Effector memory CD8-positive, alpha-beta T cell (primary cell): ENCODE measurements at places on chromosomes 6 and 20.

GRCh38 chr6:155505608-155505989, 50.0 kb upstream of the NOX3 start:
- DNase-seq, result no peak

DNA sequence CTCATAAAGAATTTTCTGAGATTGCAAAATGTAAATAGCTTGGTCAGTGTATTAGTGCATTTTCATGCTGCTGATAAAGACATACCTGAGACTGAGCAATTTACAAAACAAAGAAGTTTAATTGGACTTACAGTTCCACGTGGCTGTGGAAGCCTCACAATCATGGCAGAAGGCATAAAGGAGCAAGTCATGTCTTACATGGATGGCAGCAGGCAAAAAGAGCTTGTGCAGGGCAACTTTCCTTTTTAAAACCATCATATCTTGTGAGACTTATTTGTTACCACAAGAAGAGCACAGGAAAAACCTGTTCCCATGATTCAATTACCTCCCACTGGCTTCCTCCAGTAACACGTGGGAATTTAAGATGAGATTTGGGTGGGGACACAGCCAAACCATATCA, 112.7 kb upstream of the HDDC2 start:
- DNase-seq, result no peak

GRCh38 chr6:44715925-44716324, 328.4 kb downstream of the CDC5L start:
- DNase-seq, result no peak

DNA sequence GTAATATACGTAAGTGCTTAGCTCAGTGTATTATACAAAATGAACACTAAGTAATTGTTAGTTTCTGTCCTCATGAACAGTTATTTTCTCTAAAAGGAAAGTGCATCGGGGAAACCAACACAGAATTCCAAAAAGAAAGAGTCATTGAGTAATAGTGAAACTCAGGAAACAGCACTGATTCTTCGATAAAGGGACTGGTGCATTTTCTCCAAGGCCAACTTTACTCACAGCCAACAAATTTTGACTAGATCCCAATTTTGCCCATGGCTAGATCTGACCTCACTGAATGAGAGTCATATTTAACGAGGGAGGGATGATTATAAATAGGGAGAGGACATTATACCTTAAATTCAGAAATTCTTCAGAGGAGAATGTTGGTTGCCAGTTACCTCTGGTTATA, 390.9 kb upstream of the NRSN1 start:
- DNase-seq, result no peak

DNA sequence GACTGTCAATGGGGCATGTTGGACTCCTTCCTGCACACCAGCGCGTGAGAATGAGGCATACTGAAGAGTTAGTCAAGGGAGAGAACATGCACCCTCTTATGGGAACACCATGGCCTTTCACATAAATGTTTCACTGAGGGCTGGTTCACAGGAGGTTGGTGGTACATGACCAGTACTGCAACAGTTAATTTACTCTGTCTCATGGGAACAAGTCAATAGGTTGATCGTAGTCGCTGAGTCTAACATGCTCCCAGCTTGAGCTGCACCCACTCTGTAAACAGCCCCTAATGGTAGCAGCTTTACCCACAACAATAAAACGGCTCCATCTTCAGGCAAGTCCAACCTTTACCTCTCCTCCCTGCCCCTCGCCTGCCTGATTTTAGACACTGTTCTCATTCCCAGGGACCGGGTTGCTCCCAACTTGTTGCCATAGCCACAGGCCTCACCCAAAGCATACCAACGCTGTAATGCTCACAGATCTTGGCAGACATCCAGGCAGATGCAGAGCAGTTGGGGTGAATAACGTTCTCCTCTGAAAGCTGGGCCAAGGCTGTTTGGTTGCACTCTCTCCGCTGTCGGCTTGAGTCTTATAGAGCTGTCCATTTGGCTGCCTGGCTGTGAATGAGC, 111.3 kb downstream of the LY86 start:
- no peak for DNase-seq

DNA sequence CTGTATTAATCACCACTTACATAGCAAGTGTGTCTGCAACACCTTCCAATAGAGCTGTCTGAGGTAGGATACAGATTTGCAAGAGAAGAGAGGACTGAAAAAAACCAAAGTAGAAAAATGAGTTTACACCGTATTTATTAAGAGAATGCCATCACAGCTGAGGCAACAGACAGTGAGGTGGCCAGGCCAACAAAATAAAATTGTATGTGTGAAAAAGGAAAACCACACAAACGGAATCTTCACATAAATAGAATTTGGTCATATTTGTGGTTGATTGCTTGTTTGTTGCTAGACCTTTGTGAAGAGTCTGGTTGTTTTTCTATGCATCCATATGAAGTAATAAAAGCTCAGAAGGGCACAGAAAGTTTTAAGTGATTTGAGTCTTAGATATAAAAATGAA, 157.8 kb upstream of the TSHZ2 start:
- no peak for DNase-seq

DNA sequence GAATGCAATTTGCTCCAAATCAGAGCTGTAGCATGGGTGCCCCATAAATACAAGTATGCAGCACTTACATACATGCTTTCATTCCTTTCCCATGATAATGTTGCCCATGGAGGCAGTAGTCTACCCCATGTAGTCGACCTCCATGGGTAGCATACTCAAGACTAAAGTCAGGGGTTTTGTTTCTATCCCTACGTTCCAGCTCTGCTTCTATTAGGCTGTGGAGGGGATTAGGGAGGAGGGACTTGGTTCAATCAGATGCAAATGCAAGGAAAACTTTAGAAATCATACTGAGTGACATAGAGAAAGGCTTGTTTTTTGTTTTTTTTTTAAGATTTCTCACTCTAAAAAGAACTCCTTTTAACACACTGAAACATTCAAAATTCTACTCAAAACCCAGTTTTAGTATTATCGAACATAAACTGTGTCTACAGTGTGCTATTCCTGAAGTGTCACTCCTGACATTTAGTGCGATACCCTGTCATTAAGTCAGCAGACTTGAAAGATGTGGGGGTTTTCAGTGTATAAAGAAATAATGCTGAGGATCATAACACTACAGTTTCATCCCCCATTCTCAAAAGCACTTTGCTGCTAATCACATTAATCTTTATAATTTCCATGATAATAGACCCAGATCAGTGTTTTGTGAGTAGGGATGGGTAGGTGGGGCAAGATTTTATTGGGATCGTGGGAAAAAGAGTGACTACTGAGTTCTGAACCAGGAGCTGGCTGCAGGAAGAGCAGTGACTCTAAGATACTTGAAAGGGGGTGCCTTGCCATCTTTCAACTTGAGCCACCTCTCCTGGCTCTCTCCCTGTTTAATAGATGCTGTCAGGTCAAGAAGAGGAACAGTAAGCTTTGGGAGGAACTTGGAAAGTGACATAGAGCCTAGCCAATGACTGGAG, 40.4 kb upstream of the SCML4 start:
- DNase-seq, result no peak

DNA sequence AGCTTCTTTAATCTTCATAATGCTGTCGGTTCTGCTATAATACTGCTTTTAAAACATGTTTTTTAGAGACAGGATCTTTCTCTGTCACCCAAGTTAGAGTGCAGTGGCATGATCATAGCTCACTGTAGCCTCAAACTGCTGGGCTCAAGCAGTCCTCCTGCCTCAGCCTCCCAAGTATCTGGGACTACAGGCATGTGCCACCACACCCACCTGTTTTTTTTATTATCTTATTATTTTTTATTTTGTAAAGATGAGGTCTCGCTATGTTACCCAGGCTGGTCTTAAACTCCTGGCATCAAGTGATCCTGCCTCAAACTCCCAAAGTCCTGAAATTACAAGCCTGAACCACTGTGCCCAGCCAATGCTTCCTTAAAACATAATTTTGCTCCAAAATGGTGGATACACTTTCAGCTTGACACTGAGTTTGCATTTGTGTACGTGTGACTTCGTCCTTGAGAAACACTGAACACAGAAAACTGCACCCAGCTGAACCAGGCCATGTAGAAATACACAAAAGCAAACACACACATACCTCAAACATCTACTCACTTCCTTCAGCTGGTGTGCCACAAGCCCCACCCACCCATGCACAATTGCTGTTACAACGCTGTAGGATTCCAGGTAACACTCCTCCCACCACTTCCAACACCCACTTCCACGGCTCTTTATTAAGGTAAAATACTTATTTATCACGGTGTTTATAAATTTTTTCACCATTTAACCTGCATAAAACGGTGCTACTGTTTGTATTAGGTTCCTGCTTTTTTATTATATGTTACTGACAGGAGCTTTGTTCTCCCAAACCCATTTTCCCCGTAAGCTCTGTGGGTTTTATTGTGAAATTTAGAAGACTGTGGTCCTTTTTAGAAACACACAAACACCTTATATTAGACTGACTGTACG, 109.1 kb downstream of the TSHZ2 start:
- DNase-seq, result no peak

DNA sequence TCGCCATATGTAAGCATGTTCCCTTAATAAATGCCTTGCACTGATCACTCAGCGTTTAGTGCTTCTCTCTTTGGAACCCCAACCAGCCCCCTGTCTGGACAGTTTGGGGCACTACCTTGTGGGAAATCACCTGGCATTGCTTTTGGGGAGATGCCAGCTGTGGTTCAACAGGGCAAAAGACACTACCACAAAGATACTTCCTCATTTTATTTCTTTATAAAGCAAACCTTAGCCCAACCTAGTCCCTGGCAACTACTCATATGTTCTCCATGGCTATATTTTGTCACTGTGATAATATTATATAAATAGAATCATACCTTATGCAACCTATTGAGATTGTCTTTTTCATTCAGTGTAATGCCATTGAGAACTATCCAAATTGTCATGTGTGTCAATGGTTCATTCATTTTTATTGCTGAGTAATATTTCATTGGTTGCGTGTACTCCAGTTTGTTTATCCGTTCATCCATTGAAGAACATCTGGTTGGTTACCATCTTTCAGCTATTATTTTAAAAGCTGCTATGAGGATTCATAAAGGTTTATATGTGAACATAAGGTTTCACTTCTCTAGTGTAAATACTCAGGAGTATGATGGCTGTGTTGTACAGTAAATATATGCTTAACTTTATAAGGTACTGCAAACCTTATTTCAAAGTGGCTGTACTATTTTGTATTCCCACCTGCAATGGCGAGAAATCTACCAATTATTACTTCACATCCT, 114.8 kb downstream of the MOXD1 start:
- no peak for DNase-seq

- DNase-seq, result peak; percentile 65
Measured at GRCh38 chr6:142913511-142914047, 31.4 kb downstream of the HIVEP2 start.

DNA sequence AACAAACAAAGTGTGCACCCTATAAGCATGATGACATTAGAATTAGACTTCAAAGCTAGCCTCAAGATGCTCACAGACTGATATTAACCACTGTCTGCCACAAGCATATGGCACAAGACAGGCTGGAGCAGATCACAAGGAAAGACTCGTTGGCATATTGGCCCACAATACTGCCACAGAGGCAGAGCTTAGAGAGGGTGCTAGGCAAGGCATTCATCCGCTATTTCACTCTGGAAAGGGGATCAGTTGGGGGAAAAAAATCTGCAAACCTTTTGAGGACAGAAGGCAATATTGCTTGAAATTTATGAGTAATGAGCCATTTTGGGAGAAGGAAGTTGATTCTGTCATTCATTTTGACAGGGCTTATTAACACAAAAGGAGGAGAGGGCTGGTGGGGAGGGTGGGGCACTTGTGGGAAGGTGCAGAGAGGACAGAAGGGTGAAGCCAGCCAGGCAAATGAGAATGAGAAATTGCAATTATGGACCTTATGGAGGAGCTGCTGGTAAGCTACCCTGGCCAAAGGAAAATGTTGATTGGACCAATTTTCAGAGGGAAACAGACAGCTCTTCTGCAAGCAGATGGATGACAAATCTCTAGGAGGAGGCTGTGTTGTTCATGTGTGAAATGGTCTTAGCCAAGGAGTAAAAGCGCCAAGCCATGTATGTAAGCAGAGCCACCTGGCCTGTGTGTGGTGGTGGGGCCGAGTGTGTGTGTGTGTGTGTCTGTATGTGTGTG, 187.7 kb downstream of the GMPR start:
- DNase-seq, result no peak

DNA sequence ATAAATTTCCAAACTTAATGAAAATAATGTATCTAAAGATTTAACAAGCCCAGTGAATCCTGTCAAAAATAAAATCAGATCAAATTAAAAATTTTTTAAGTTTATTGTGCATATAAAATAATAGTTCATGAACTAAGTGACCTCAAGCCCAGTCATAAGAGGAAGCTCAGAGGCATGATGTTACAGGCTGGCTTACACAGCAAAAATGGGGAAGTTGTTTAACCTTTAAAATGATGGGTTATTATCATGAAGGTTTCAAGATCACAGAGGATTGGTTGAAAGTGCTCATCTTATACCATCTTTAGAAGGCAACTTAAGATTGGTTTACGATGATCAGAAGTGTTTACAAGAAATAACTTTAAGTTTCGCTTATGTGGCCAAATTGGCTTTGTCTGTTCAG, 102.5 kb downstream of the PAK5 start:
- no peak for DNase-seq

DNA sequence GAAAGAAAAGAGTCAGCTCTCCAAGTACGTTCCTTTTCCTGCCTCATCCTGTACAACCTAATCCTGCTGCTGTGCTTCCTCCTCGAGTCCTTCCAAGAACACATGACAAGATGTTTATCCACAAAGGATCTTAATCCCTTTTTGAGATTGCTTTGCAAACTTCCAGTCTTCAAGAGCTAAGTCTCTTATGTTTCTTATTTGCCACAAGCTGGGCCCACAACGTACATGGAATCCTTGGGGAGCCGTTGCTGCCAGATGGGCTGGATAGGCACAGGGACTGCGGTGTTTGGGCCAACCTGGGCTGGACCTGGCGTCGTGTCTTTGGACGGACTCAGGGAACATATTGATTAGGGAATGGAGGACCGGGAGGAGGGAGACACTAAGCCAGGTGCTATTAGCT, 79.7 kb upstream of the AFDN start:
- no peak for DNase-seq

DNA sequence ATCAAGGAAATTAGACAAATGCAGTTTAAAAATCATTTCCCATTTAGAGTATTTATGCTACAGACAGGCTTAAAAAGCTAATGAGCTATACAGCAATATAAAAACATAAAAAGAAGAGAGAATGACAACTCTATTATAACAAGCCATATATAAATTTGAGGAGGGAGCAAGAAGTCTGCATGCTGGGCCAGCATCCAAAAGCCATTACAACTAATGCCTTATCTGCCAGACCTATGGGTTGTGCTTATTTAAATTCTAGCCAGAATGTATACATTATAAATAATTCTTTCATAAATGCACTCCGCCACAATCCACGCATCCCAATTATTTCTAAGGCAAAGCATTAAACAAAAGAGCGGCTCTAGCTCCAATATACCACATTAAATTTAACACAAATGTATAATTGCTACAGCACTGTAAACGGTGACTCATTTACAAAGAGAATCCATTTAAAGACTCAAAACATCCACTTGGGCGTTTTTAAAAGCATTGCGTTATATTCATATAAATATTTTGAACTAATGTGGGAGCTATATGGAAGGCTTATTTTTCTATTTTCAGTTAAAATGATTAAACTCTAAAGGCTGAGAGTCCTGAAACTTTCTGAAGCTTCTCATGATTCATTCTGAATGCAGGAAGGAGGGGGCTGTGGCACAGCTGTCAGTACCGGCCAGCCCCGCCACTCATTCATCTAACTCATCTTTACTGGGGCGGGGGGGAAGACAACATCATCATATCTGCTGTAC, 37.7 kb upstream of the RAB22A start:
- no peak for DNase-seq

GRCh38 chr20:23132293-23132929, 46.3 kb upstream of the CD93 start:
- DNase-seq, result no peak
